ENCODE measurements at places on chromosomes 12 and 14. TPM values are rescaled to one million over a fixed set of nuclear protein-coding genes. Genes with fewer than 3 reads are reported as not detected.

ULK1 gene
- total RNA-seq, result 28.4 TPM

YEATS4 gene
- total RNA-seq, result 47.2 TPM

HSPB8 gene
- total RNA-seq, result not detected

CCDC175 gene
- not detected for total RNA-seq

STON2 gene
- total RNA-seq, result 0.44 TPM

TAS2R13 gene
- total RNA-seq, result 0.96 TPM

Data from activated T-helper 1 cell treated with anti-CD3 and anti-CD28 coated beads, Interleukin-12 subunit alpha, Interleukin-12 subunit beta, Interleukin-2, Interleukin-4 antibody, amounts not matched to agents 30 ng/mL and 10 ng/mL and 1 ng/mL, durations not matched to agents 14 hours and 24 hours and 36 hours (primary cell).